ENCODE measurements at places on chromosomes 4 and X. TPM values are rescaled to one million over a fixed set of nuclear protein-coding genes. Genes with fewer than 3 reads are reported as not detected.

DNA sequence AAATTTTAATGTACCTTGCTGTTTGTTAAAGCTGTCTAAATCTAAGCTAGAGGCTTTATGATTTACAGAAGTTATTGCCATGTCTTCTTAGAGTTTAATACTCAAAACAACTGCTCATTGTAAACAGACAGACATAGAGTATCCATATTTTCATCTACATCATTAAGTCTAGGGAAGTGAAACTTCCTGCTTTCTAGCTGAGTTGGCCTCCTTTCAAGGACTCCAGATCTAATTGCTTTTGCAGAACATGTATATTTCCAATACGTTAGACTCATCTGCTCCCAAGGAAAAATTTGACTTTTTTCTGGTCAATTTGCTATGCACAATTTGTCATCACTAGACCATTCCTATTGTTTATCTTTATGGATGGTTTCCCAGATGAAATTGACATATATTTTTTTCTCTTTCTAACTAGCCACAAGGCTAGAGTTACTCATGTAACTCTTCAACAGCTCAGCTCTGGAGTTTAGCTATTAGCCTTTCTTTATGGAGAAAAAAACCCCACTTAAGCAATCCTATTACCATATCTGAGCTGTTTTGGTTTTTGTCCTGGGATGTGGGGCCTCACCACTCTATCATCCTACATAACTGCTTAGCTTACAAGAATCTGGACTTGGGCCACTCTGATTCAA lies 122.9 kb downstream of the PPA2 start:
- DNase-seq: no peak

- DNase-seq: no peak
Measured at GRCh38 chr4:11081006-11081405, 347.7 kb downstream of the HS3ST1 start.

DNA sequence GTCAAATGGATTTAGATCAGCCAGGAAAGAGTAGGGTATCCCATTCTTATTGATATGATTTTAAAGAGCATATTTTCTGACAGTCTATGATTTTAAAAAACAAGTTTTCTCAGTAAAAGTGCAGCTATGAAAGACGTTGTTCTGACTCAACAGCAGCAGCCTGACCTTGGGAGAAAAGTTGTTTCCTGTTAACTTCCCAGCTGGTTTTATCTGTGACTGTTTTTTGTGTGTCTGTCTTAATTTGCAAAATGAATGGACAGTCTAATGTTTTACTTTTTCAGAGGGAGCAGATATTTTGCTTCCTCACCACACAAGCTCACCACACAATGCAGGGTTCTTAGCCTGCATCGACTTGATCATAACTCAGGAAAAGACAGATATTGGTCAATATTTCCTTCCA lies 764 bp upstream of the MTHFD2L start:
- no peak for DNase-seq

Gene PAGE5
- total RNA-seq: not detected

DNA sequence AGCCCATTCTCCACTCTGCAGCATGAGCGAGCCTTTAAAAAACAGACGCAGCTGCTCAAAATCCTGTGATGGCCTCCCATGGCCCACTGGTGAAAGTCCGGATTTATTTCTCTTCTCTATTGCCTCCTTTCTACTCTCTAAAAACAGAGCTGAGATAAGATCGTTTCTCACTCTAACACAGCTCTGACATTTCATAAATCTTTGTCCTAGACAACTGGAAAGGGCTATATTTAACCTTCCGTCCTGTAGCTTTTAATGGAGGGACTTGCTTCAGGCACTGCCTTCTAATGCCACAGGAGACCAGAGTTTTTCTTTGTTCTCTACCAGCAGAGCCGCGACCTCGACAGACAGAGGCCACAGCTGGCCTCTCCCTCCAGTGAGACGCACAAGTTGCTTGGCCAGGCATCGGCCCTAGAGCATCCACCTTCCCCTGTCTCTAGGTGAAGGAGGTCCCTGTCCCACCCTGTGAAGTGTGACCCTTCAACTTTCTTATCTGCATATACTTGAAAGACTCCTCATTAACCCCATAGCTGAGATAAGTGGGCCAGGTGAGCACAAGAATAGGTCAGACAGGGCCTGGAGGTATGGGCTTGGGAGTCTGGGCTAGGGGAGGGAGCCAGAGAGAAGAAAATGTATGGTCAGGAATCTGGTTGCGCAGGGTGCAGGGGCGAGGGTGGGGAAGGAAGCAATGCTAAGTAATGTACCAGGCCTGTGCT lies 50.0 kb downstream of the RTL5 start:
- DNase-seq: no peak

- DNase-seq: no peak
Measured at GRCh38 chr4:32129967-32130366, 1409.8 kb downstream of the PCDH7 start.

DNA sequence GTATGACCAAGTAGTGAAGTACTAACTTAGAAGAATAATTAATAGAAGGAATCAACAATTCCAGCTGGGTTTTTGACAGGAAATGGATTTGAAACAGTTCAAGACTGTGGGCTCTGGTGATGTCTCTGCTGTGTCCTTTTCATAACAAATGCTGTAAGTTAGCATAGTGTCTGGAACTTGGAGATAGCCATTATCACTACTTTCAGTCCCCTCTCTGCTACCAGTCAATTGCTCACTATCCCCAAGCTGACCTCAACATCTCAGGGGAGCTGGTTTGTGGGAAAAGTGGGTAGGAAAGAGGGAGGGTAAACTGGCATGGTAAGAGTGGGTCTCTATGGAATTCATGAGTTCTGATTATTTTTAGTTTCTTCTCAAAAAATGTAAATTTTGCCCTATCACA lies 231.4 kb upstream of the MID1 start:
- no peak for DNase-seq

DNA sequence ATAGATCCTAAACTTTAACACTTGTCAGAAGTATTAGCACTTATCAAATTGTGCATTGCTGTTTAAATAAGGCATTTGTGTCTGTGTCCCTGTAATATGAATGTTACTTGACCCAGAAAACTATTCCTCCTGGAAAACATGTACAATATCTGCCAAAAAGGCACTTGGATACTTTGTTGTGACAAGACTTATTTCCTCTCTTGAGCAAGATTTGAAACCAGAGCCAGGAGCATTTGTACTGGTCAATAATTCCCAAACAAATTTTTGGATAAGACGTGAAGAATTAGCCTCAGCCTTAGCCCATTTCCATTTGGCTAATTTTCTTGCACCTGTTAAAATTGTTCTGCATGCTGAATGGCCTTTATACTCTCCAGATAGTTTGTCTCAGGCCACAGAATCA lies 176.3 kb upstream of the GK2 start:
- DNase-seq: no peak

DNA sequence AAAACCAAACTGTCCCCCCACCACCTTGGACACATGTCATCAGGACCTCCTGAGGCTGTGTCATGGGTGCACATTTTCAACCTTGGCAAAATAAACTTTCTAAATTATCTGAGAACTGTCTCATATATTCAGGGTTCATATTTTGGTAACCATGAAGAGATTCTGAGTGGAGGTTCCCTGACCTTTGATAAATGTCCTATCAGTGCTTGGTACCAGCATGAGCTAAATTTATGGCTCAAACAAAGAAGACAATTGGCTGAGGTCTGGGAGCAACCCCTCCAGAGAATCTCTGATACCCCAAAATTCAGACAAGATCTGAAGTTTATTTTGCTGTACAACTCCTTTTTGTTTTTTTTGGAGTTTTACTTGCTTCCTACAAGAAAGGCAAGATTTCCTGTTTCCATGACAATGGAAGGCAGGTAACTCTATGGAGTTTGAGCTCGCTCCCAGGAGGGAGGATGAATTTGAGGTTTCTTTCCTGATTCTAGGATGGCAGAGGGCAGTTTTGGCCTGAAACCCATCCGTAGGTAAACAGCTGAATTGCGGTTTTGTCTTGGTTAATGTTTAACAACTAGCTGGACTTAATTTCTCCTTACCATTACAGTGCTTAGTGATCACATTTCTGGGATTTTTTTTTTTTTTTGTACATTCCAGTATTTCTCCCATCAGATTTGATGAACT lies 14.5 kb downstream of the UGT2B15 start:
- no peak for DNase-seq

Gene F11
- not detected for total RNA-seq

Gene CXXC4
- total RNA-seq: 2.2 TPM

DNA sequence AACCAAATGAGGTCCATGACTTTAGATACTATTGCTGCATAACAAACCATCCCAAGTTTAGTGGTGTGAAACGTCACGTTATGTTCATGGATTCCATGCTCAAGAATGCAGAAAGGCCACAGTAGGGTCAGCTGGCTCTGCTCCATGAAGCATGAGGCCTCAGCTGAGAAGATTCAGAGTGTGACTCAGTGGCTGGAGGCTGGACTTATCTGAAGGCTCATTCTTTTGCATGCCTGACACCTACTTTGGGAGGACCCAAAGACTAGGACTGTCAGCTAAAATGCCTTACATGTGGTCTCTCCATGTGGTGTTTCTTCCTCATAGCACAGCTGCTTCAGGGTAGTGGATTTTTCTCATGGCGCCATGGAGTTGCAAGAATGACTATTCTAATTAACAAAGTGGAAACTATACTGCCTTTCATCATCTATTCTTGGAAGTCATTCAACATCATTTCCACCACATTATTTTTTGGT lies 11.5 kb upstream of the CCDC149 start:
- no peak for DNase-seq

DNA sequence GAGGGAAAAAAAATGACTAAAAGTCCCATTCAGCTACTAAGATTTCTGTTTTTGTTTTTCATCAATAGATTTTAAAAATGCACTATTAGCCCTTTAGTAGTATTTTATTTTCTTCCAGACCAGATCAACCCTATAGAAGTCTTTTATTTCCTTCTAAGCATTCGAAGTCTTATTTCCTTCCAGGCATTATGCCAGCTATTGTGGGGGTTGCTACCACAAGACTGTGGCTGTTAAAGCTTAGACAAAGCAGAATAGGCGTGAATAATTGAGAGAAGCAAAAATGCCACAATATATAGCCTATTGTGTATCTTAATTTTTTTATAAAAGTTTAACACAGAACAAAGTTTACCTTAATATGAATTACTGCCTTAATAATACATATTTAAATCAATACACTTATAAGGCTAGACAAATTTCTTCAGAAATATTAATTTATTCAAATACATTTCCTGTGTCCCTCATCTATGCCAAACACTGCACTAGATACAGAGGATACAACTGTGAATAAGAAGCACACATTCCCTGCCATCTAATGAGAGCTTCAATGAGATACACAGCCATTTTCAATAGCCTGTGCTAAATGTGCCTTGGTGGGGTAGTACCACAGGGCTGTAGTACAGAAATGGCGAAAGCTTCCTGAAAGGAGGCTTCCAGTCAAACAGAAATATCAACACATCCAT lies 33.1 kb downstream of the SLC10A7 start:
- DNase-seq: no peak

Gene MAP3K15
- total RNA-seq: not detected
